Osteocyte (in vitro differentiated cells): ENCODE measurements at places on chromosomes 1 and 21. TPM values are rescaled to one million over a fixed set of nuclear protein-coding genes. Genes with fewer than 3 reads are reported as not detected.
A peak's percentile ranks its signal among the peaks of the same experiment; 100 is the strongest.

DNA sequence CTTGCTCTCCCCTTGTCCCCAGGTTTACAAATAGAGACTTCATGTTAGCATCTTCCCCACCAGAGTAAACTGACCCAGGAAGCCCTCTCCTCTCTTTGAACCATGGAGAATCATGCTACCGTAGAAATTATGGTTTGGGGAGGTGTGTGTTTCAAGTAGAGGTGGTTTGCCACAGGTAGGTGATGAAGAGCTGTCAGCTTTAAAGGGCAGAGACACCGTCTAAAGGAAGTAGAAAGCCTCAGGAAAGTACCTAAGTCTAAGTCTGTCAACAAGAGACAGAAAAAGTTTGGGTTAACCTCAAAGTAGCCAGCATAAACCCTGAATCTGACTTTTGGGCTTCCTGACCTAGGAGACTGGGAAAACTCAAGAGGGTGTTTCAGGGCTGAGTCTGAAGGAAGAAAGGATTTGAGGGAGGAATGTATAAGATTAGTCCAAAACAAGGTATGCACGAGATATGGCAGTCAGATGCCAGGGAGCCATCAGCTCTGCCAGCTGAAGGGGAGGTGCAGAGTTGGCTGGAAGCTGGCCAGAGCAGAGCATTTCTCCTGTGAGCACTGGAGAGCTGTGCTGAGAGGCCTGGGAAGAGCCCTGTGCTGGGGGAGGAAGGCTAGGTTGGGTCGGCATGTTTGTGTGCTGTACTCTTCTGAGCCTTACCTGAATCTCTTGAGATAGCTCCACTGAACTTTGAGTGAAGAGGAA, 14.3 kb downstream of the ADAMTSL4 start:
- peak overlapping the region; percentile 91 for H3K4me3 ChIP-seq
- DNase-seq = no peak
- H3K36me3 ChIP-seq = no peaks in the 10 kb centered on the region
- no peaks in the 10 kb centered on the region for H3K27me3 ChIP-seq
- peak overlapping the region; percentile 100 for H3K27ac ChIP-seq

- no peaks in the 10 kb centered on the region for H3K36me3 ChIP-seq
- DNase-seq = no peak
- no peak overlapping the region for H3K4me3 ChIP-seq
- no peak overlapping the region for H3K27ac ChIP-seq
These were observed 3.5 kb upstream of the OR11L1 start for GRCh38 chr1:247845011-247845692.

GRCh38 chr1:156492591-156493080, 7.9 kb downstream of the MEF2D start:
- no peak overlapping the region for H3K4me3 ChIP-seq
- H3K27ac ChIP-seq = peak overlapping the region; percentile 67
- DNase-seq = no peak
- peaks cover 76% of the 10 kb centered on the region for H3K4me1 ChIP-seq

- peak; percentile 70 for DNase-seq
- H3K4me1 ChIP-seq = peaks cover 32% of the 10 kb centered on the region
- no peaks in the 10 kb centered on the region for H3K27me3 ChIP-seq
These were observed 53.4 kb upstream of the IFFO2 start for GRCh38 chr1:19009882-19010321.

Gene PCP4L1
- total RNA-seq = not detected in 2 replicates
